Peyer's patch (tissue), 4 donors: ENCODE measurements at places on chromosomes 5 and 9.
A peak's percentile ranks its signal among the peaks of the same experiment; 100 is the strongest.

GRCh38 chr9:36134761-36135505 is 1.6 kb upstream of the GLIPR2 start:
- peak; percentile 29 for DNase-seq

GRCh38 chr5:142542906-142543305 is 143.0 kb downstream of the FGF1 start:
- DNase-seq = no peak

- DNase-seq = no peak
Measured at GRCh38 chr5:166058660-166059059, 2232.8 kb upstream of the WWC1 start.

DNA sequence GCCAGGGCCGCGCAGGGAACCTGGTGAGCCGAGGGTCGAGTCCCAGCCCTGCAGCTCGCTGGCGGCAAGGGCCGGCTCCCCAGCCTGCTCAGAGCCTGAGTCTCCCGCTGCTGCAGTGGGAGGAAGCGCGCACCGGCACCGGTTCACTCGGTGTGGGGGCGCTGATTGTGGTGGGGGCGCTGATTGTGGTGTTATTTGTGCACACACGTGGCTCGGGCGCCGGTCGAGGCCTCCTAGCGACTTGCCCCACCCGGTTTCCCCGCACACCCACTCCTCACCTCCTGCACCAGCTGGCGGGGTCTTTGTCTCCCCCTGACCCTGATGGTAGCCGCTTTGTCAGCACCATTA is 266.7 kb downstream of the NSG2 start:
- DNase-seq = no peak

DNA sequence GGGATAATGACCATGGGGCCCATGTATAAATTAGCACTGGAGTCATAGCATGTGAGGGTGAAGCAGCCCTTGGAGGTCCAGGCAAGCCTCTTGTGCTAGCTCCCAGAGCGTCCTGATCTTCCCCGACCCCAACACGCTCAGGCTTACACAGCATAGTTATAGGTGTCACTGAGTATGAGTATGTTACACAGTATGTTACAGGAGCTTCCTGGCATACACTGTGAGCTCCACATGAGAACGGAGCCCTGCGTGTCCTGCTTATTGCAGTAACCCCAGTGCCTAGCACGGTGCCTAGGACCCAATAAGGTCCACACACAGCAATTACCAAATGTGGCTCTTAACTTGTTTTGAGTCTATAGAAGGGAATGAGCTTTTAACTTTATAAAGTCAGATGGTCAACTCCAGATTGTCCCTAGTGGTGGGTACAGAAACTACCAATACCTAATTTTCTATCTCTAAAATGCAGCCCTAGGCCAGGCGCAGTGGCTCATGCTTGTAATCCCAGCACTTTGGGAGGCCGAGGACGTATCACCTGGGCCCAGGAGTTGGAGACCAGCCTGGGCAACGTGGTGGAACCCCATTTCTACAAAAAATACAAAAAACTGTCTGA is 64.1 kb downstream of the PLAC8L1 start:
- DNase-seq = no peak

DNA sequence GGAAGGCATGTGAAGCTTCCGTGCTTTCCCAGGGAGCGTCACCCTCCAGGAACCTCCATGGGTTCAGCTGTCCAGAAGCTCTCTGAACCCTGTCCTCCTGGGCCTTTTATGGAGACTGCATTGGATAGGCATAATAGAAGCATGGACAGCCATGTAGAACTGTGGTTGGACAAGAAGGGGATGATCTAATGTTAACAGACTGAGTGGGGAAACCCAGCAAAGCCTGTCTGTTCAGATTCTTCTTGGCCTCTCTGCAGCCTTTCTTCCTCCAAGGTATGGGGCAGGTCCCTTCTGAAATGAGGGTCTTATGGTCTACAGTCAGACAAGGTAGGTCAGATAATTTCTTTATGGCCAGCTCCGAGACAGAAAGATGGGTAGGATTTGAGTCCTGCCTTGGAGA is 59.1 kb upstream of the CTNNA1 start:
- DNase-seq = no peak

DNA sequence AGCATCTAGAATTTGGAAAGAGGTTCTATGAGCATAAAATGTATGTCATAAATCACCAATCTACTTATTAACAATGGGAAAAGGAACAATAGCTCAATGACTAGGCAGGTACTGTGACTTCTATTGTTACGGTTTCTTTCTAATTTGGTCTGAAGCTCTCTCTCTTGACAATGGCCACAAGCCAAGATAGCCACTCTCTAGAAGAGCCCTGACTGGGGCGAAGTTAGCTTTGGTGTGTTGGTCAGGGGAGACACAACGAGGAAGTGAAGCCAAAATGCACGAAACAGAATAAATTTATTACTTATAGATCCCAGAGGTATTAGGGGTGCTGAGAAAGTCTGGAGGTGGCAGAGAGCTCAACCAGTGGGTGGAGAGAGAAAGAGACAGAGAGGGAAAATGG is 9.4 kb upstream of the RAD23B start:
- no peak for DNase-seq

GRCh38 chr5:149578896-149579295 is 2.4 kb upstream of the ARHGEF37 start:
- no peak for DNase-seq

DNA sequence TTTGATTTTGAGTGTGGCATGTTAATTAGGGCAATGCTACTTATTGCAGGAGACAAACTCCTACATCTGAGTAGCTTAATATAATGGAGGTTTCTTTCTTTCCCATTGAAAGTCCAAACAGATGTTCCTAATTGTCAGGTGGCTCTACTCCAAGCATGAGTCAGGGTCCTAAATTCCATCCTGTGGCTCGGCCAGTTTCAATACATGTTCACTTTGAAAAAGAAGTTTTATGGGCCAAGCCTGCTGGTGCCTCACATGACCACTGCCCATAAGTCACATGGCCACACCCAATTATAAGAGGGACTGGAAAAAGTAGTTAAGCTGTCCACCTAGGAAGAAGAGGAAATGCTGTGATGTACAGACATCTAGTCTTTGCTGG is 170.4 kb downstream of the ARRDC3 start:
- peak; percentile 54 for DNase-seq

GRCh38 chr5:72244862-72245371 is 75.1 kb downstream of the MRPS27 start:
- no peak for DNase-seq

- DNase-seq = peak; percentile 20
Measured at GRCh38 chr5:138647261-138647788, 72.1 kb upstream of the HSPA9 start.

- no peak for DNase-seq
Measured at GRCh38 chr5:7251132-7251531, 144.8 kb upstream of the ADCY2 start.

DNA sequence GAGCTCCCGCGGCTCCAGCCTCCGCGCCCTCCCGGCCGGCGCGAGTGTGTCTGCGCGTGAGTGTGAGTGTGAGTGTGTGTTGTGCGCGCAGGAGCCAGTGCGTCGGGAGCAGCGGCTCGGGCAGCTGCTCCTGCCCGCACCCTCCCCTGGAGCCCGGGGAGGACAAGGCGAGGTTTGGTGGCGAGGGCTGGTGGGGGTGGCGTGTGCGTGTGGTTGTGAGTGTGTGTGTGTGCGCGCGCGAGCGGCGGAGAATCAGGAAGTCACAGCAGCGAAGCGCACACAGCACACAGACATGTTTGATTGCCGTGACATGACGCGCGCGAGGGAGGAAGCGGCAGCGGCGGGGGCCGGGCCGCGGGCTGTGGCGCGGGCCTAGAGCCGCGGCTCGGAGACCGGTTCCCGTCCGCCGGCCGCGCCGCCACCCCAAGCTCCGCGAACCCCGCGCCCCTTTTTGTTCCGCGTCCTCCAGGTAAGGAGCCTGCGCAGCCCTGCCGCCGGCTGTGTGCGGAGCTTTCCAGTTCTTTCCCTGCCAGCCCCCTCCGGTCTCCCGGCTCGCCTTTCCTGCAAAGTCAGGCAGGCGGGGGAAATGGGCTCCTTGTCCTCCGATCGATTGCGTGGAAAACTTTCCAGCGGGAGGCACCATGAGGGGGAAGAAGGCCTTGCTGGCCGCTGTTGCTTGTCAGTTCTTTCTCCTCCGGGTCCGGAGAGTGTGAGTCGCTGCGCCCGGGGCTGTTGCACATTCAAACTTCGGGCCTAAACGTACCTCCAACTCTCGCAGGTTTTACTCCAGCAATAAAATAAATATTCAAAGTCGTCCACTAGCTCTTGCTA is 2.4 kb downstream of the SMARCA2 start:
- peak; percentile 88 for DNase-seq

- DNase-seq = no peak
Measured at GRCh38 chr9:93517331-93517730, 59.1 kb upstream of the PHF2 start.

DNA sequence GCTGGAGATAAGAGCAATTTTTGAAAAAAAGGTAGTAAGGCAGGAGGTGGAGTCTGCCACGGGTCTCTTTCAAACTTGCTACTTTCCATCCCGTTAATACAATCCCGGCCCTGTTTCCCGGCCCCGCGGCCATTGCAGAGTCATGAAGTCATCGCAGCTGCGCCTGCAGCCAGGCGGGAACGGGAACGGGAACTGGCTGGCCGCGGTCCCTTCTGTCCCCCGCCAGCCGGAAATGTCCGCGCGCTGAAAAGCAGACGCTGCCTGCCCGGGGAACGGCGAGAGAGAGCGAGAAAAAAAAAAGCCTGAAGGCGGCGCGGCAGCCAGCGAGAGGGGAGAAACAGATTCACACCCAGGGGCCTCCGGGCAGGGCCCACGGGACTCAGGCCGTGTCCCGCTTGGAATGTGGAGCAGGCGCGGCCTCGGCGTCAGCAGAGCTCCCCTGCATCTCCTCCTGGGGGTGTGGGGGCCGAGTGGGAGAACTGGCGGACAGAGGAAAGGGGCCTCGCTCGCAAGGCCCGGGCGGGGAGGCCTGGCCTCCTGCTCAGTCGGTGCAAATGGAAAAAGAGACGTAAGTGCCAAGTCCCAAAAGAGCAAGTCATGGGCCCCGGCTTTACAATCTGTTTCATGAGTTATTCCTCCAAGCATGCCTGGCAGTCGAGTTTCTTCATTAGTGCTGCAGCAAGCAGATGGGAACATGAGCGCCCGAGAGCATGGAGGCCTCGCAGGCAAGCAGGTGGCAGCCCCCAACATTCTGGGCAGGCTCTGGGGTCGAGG is 201.2 kb upstream of the GAS1 start:
- peak; percentile 58 for DNase-seq

- no peak for DNase-seq
Measured at GRCh38 chr9:35903049-35903448, 3.0 kb upstream of the HRCT1 start.

DNA sequence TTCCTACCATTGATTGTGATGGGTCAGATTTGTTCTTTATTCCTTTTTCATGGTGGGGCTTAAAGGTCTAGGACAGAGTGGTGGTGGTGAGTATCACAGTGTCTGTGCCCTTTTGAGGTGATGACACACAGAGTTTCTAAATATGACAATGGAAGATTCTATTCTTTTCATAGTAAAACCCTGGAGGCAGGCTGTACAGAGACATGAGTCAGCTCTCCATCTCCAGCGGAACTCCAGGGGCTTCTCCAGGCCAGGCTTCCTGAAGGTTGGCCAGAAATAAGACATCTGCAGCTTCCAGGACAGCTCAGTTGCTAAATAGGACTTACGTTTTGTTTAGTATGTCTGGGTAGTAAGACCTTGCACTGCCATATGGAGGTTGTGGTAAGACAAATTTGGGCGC is 229.5 kb downstream of the CD180 start:
- DNase-seq = no peak

- no peak for DNase-seq
Measured at GRCh38 chr9:110180511-110181434, 27.2 kb downstream of the C9orf152 start.

- no peak for DNase-seq
Measured at GRCh38 chr5:16679863-16680262, 63.1 kb upstream of the RETREG1 start.

- DNase-seq = no peak
Measured at GRCh38 chr5:73274881-73275663, 102.1 kb downstream of the TMEM174 start.

DNA sequence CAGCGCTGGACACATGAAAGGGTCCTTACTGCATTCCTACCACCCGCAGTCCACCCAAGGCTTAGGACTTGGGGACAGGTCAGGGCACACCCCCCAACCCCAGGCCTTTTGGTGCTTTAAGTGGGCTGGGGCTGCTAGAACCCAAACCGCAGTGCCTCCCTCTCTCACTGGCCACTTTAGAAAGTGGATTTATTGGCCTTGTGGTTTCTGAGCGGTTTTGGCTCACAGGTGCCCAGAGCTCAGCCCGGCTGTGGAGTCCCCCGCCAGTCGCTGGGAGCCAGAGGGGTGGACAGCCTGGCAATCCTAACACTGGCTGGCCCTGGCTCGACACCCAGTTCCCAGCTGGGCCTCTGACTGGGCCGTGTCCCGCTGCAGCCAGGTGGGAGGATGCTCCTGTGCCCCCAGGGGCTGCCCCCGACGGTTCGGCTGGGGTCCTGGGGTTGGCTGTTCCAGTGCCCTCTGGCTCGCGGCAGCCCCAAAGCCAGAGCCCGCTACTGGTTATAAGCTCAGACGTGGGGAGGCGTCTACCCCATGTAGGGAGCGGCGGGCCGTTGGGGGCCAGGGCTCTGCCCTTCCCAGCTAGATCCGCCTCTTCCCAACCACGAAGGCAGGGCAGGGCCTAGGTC is 65.2 kb upstream of the RNU6ATAC start:
- no peak for DNase-seq

DNA sequence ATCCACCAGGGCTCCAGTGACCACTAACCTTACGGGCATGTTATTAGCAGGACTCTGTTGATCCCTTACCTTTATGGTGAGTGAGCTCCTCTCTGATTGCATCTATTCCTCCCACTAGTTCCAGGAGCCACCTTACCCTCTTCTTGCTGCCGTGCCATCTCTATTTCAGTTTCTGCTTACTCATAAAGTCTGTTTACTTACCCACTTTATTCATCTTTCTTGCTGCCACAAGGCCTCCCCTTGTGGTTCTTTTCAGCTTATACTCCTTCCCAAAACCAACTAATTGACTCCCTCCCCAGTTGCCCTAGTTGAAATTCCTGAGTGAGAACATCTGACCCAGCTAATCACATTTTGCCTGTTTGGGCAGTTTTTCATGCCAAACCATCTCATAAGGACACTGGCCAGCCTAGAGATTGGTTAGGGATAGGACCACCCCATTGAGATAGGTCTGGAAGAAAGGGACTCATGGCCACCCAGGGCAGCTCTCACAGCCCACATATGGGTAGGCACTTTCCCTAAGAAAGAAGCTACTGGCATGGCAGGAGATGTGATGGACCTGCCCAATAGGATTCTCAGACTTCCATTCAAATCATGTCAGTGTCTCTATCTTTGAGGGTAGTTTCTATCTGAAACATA is 412.7 kb downstream of the EFNA5 start:
- DNase-seq = no peak

DNA sequence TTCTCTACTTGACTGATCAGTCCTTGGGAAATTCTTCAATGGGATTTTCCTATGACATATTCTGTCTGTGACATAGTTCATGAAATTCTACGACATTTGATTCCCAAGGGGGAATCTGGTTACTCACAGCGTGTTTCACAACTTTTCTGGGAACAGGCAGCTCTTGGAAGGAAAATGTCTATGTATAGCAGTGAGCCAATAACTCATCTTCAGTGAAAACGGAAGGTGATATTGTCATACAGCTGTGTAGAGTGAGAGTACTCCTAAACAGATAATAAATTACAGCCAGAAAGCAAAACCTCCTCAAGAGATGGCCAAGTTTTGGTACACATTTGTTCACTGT is 91.4 kb downstream of the C9orf152 start:
- DNase-seq = no peak
